ENCODE measurements at places on chromosomes 5 and 9.

GRCh38 chr9:133396952-133397351, 20.8 kb downstream of the STKLD1 start:
- no peak for DNase-seq

- no peak for DNase-seq
These were observed 3.7 kb upstream of the BAAT start for GRCh38 chr9:101388507-101388993.

DNA sequence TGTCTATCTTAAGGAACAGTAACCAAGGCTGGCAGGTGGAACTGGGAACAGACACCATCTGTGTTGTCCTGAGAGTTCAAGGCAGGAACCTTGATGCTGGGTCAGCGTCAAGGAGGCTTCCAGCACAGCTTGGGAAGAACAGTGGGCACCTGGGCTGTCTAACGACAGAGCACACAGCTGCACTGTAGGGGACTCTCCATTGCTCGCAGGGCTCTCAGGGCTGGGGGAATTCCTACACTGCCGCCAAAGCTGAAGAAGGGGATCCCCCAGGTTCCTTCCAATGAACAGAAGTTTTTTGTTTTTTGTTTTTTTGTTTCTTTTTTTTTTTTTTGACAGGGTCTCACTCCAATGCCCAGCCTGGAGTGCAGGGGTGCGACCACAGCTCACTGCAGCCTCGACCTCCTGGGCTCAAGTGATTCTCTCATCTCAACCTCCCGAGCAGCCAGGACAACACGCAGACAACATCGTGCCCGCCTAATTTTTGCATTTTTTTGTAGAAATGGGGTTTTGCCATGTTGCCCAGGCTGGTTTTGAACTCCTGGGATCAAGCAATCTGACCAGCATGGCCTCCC, 81.9 kb downstream of the PTPN3 start:
- no peak for DNase-seq

DNA sequence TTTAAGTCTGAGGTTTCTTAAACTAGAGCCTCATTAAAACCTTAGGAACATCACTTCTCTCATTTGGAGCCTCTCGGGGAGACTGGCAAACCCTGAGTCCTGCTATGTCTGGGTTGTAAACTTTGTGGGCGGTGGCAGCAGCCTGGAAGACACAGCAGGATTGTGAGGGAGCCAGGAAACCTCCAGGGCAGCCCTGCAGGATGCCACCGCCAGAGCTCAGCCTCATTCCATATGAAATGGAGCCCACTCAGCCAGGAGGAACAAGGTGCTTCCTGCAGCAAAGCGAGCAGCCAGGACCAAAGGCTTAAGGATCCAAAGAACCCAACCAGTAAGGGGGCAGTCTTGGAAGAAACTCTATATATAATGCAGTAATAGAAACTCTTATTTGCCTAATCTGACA, 37.9 kb upstream of the IDNK start:
- DNase-seq: no peak

DNA sequence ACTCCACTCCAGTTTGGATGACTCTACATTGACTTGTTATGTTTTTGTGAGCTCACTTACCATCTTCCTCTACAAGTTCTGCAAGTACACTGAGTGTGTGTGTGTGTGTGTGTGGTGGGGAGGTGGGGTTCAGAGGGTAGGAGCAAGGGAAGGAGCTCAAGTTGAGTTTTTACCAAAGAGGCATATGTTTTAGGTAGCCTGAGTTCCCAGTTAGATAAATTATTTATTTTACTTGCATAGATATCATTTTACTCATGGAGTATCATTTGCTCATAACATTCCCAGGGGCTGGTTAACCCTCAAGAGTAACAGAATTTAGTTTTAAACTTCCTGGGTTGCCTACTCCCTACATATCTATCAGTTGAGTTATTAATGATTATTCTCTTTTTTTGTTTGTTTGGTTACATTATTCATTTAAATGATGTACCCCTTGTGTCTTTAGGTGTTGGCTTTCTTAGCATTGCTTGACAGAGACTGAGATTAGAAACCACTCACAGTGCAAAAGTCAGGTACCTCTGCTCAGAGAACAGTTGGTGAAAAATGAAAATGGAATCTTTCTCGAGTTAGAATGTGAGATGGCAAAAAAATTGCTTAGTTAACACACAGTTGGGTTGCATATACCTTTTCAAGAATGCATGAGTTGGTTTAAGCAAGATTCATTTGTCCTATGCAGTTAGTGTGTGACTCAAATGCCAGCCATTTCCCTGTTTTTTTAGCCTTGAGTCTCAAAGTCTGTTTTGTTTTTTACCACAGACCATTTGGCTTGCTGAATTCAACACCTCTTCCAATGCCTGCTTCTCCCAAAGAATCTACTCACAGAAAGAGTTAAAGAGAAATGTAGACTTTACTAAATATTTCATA, 29.2 kb downstream of the TNFSF8 start:
- DNase-seq: no peak

DNA sequence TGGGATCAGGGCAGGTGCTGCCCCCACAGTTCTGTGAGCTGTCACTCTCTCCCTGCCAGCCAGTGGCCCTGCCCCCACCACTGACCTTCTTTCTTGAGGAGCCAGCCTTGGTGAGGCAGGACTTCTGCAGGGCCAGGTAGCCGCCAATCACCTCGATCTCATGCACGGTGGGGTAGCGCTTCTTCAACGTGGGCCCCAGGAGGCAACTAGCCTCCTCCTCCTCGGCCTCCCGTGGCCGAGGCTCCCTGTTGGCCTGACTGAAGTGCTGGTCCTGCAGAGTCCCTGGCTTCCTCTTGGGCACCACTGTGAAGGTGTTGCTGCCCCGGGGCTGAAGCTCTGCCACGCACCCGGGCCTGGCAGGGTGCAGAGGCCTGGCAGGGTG, 1.6 kb downstream of the TPRN start:
- DNase-seq: no peak

DNA sequence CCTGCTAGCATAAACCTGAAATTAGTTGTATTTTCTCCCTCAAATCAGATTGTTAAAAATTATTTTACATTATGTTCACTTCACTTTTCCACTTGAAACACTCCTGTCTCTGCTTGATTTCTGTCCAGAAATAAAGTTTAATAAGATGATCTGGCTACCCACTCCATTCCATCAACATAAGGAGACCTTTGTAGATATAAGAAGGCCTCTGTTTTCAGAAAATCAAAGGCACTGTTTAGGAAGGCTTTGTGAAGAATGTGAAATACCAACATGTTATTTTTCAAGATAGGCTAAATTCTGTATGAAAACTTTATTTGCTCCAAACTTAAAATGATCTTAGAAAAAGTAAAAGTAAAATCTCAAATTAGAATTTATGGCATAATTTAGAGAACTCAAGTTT, 15.1 kb downstream of the RHOBTB3 start:
- DNase-seq: no peak

- no peak for DNase-seq
These were observed 1435.7 kb downstream of the MAT2B start for GRCh38 chr5:164941132-164941531.

DNA sequence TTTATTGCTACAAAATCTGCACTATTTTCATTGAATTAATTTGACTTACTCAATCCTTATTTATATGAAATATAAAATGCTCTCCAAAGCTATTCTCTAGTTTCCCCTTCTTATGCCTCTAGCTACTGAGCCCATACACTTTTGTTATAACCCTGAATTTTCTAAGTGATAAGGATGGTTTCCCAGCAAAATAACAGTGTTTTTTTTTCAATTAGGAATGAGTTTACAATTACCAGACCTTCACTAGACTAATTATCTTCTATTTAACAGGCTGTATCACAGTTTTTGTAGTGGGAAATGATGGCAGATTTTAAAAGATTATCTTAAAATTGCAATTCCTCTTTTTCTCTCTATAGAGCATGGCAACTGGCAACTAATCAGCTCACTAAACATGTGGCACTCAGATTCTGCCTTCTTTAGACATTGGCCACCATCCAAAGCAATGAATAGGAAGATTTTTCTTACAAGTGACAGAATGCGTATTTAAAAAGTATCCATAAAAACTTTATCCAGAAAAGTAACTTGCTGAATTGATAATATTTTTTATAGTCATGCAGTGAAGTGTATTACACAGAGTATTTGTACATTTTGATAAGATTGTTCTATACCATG, 585.7 kb upstream of the ZNF608 start:
- DNase-seq: no peak

- DNase-seq: no peak
These were observed 144.9 kb downstream of the FGF1 start for GRCh38 chr5:142540922-142541422.

- no peak for DNase-seq
These were observed 626.7 kb downstream of the CCDC171 start for GRCh38 chr9:16179566-16179965.

- DNase-seq: no peak
These were observed 82.0 kb upstream of the PCAT7 start for GRCh38 chr9:94472806-94473360.

- no peak for DNase-seq
These were observed 378.3 kb downstream of the KIAA0825 start for GRCh38 chr5:94240134-94240533.

GRCh38 chr5:134523543-134524271, 1.8 kb upstream of the JADE2 start:
- DNase-seq: no peak

DNA sequence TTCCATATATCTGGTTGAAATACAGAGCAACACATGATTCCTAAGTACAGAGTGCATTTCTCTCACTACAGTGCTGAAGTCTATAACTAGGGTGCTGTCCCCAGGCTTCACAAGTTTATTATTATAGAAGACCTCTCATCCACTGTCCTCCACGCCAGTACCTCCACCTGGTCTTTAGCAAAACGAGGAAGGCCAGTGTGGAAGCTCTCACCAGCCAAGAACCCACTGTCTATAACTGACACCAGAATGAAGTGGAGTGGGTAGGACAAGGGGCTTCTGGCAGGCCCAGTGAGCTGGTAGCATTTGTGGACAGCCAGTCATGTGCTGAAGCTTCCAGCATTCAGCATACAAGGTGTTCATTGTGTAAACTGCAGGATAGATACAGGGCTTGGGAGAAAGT, 430.7 kb downstream of the GADD45G start:
- DNase-seq: no peak

GRCh38 chr5:172361566-172362238, 78.1 kb upstream of the UBTD2 start:
- DNase-seq: no peak

GRCh38 chr5:127311781-127312525, 21.4 kb downstream of the MEGF10 start:
- DNase-seq: no peak

GRCh38 chr5:154826-155225, 36.5 kb upstream of the LRRC14B start:
- no peak for DNase-seq

DNA sequence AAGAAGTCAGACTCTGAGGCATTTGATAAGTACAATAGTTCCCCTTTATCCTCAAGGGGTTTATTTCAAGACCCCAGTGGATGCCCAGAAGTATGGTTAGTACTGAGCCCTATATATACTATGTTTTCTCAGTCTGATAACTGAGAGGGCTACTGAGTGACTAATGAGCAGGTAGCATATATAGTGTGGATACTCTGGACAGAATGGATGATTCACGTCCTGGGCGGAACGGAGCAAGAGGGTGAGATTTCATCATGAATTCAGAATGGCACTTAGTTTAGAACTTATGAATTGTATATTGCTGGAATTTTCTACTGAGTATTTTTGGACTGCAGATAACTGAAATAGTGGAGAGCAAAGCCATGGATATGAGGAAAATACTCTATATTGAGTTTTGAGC, 457.6 kb downstream of the PLK2 start:
- DNase-seq: no peak

GRCh38 chr5:177452688-177453638, 6.3 kb downstream of the PRR7 start:
- DNase-seq: no peak

DNA sequence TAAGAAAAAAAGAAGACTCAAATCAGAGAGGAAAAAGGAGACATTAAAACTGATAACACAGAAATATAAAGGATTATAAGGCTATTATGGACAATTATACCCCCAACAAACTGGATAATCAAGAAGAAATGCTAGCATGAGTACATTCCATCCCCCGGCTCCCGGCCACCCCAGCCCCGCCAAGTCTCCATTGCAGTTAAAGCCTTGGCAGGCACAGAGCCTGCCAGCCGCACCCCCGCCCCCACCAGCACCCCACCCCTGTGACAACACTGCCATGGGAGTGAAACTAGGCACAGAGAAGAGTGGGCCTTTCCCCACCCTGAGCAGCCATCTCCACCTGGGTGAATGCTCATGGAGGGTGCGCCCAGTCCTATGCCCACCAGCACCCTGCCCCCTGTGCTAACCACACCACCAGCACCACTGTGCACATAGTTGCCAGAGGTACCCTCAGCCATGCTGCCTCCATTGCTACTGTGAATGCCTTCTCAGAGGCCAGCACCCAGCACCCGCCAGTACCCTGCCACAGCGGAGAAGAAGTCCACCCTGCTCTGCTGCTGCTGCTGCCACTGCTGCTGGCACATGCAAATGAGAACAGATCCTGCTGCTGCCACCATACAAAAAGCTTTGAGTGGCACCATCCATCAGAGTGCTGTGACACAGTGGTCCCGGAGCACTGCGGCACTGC, 117.0 kb downstream of the CSNK1G3 start:
- DNase-seq: no peak

- DNase-seq: no peak
These were observed 176.6 kb downstream of the ZNF462 start for GRCh38 chr9:107039542-107039941.

GRCh38 chr5:125257997-125258396, 511.6 kb upstream of the ZNF608 start:
- DNase-seq: no peak

DNA sequence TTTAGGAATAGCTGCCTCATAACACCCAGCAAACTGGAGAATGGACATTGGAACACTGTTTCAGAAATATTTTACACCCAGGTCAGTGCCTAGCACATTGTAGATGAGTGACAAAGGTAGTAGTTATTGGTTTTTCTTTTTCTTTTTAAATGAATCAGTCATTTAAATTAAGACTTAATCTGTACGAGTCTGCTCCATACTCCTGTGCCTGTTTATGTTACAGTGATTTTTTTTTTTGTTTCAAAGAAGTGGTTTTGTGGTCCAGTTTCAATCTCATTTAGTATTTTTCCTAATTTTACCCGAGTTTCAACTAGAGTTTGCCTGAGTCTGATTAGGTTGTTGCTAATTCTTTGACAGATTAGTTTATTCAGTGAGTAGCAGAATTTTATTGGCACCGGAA, 16.2 kb downstream of the LMNB1 start:
- no peak for DNase-seq

DNA sequence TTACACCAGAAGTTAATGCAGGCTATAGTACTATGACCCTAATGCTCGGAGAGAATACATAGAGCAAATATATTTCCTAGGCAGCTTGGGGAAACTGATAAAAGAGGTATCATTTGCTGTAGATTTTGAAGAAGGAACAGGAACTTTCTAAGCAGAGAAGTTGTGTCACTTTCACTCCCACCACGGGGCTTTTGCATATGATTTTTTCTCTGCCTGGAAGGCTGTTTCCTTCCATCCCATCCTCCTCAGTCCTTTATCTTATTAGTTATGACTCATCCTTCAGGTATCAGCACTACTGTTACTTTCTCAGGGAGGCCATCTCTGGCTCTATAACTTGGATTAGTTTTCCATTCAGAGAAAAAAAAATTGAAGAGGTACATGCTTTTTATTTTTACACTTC, 2006.1 kb upstream of the WWC1 start:
- DNase-seq: no peak

GRCh38 chr9:120567874-120568273, 12.1 kb downstream of the CDK5RAP2 start:
- DNase-seq: no peak

- no peak for DNase-seq
These were observed 11.4 kb upstream of the RANBP3L start for GRCh38 chr5:36312953-36313672.

Data from activated naive CD4-positive, alpha-beta T cell (primary cell).